A549 treated with dexamethasone at 1 μM for 4 hours (cell line): ENCODE measurements at places on chromosomes 4 and X. TPM values are rescaled to one million over a fixed set of nuclear protein-coding genes. Genes with fewer than 3 reads are reported as not detected.

The FRG2 gene
- total RNA-seq: 0.05 to 0.08 TPM (median 0.07 TPM) in 3 of 5 replicates, not detected in the others

The DMRTC1B gene
- total RNA-seq: not detected in 5 replicates

The TEC gene
- total RNA-seq: 1.5 to 2.3 TPM (median 1.6 TPM) in 5 replicates

The DNAAF6 gene
- 0.09 TPM in 1 of 5 replicates, not detected in the others for total RNA-seq

The PLXNB3 gene
- total RNA-seq: 1.8 to 4.1 TPM (median 3.0 TPM) in 5 replicates

The EOLA2 gene
- total RNA-seq: 50.2 to 58.8 TPM (median 53.1 TPM) in 5 replicates

The ZNF595 gene
- total RNA-seq: 14.7 to 18.7 TPM (median 17.6 TPM) in 5 replicates

The TRPC5OS gene
- total RNA-seq: not detected in 5 replicates

The AR gene
- total RNA-seq: 2.8 to 4.3 TPM (median 3.6 TPM) in 5 replicates

The CSAG1 gene
- total RNA-seq: 0.16 to 0.53 TPM (median 0.28 TPM) in 5 replicates

The TMPRSS11F gene
- total RNA-seq: not detected in 5 replicates

The SYNPO2 gene
- total RNA-seq: 0.72 to 1.3 TPM (median 1.0 TPM) in 5 replicates

The VBP1 gene
- 44.0 to 59.0 TPM (median 48.0 TPM) in 5 replicates for total RNA-seq

The ODAM gene
- not detected in 5 replicates for total RNA-seq

The PCSK1N gene
- total RNA-seq: 16.0 to 47.0 TPM (median 40.7 TPM) in 5 replicates

The PCDH7 gene
- 0.07 to 0.14 TPM (median 0.12 TPM) in 5 replicates for total RNA-seq

The HSFX2 gene
- 0.08 to 0.38 TPM (median 0.19 TPM) in 3 of 5 replicates, not detected in the others for total RNA-seq

The HPGDS gene
- total RNA-seq: not detected in 5 replicates

The CT45A1 gene
- total RNA-seq: not detected in 5 replicates

The NAT8L gene
- 8.3 to 14.4 TPM (median 13.0 TPM) in 5 replicates for total RNA-seq

The PABPC1L2B gene
- total RNA-seq: not detected in 5 replicates

The SAGE1 gene
- total RNA-seq: 0.02 to 0.14 TPM (median 0.05 TPM) in 4 of 5 replicates, not detected in the other

The CMC4 gene
- total RNA-seq: 16.4 to 18.8 TPM (median 17.6 TPM) in 5 replicates

The FRMPD3 gene
- total RNA-seq: 0.09 to 0.16 TPM (median 0.12 TPM) in 5 replicates

The UGT2A1 gene
- total RNA-seq: not detected in 5 replicates

The ZFP42 gene
- not detected in 5 replicates for total RNA-seq

The ATP8A1 gene
- 0.02 to 0.15 TPM (median 0.04 TPM) in 5 replicates for total RNA-seq

The NAA15 gene
- total RNA-seq: 23.9 to 36.4 TPM (median 32.0 TPM) in 5 replicates

The LUZP4 gene
- total RNA-seq: not detected in 5 replicates

The IDUA gene
- 6.9 to 12.9 TPM (median 9.4 TPM) in 5 replicates for total RNA-seq

The C4orf50 gene
- total RNA-seq: not detected in 5 replicates

The UGT2A3 gene
- 0.05 to 0.14 TPM (median 0.10 TPM) in 5 replicates for total RNA-seq

The USP17L29 gene
- not detected in 5 replicates for total RNA-seq

The SCOC gene
- 22.6 to 30.0 TPM (median 28.1 TPM) in 5 replicates for total RNA-seq

The GYPE gene
- not detected in 5 replicates for total RNA-seq

The TXK gene
- total RNA-seq: 0.08 to 0.26 TPM (median 0.14 TPM) in 5 replicates

The CLDN22 gene
- not detected in 5 replicates for total RNA-seq

The NOX1 gene
- 0.03 to 0.08 TPM (median 0.08 TPM) in 5 replicates for total RNA-seq

The SUPT20HL1 gene
- total RNA-seq: not detected in 5 replicates

The DUX4 gene
- total RNA-seq: not detected in 5 replicates
